ENCODE measurements at places on chromosomes 7 and 10. TPM values are rescaled to one million over a fixed set of nuclear protein-coding genes. Genes with fewer than 3 reads are reported as not detected.

PRRT4 gene
- 0.25 TPM for total RNA-seq

DNA sequence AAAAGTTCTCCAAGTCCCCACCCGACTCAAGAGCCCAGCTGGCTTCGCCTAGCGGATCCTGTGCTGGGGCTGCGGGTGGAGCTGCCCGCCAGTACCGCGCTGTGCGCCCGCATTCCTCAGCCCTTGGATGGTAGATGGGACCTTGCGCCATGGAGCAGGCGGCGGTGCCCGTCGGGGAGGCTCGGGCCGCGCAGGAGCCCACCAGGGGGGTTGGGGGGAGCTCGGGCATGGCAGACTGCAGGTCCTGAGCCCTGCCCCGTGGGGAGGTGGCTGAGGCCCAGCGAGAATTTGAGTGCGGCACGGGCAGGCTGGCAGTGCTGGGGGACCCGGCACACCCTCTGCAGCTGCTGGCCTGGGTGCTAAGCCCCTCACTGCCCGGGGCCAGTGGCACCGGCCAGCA is 57.0 kb downstream of the TBC1D12 start:
- no peaks in the 10 kb centered on the region for H3K36me3 ChIP-seq
- H3K27me3 ChIP-seq: peaks cover 18% of the 10 kb centered on the region
- no peak overlapping the region for H3K27ac ChIP-seq
- DNase-seq: no peak
- no peaks in the 10 kb centered on the region for H3K4me1 ChIP-seq
- H3K4me3 ChIP-seq: no peak overlapping the region

GRCh38 chr7:29853789-29854188 is 47.5 kb downstream of the WIPF3 start:
- H3K4me1 ChIP-seq: no peaks in the 10 kb centered on the region
- H3K36me3 ChIP-seq: no peaks in the 10 kb centered on the region
- H3K27me3 ChIP-seq: peaks cover 8% of the 10 kb centered on the region
- H3K27ac ChIP-seq: no peak overlapping the region

GRCh38 chr10:29635711-29636144 is 957 bp upstream of the SVIL start:
- peaks cover 10% of the 10 kb centered on the region for H3K36me3 ChIP-seq
- H3K4me1 ChIP-seq: peaks cover 36% of the 10 kb centered on the region
- H3K27me3 ChIP-seq: no peaks in the 10 kb centered on the region
- peak; percentile 21 for DNase-seq
- peak overlapping the region; percentile 68 for H3K27ac ChIP-seq

KCP gene
- 0.10 TPM for total RNA-seq

All from activated CD4-positive, alpha-beta T cell treated with anti-CD3 and anti-CD28 coated beads, Interleukin-2, amount 10 ng/mL, durations not matched to agents 7 days and 5 days (primary cell).